ENCODE measurements at places on chromosomes 1 and 21.

DNA sequence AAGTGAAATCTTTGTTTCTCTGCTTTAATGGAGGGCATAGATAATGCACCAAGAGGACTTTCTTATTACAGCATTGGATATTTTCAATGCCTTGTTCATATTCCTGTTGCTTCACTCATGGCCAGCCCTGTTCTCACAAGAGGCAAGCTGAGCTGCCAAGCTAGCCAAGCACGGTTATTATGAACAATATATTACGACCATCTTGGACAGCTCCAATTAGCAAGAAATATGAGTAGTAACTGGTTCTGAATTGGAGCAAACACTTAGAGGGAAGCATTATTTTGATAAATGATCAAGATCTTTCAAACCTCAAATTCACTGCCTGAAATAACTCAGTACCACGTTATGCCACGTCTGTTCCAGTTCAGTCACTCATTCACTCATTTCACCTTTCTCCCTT, 159.8 kb downstream of the SETD4 start:
- DNase-seq = no peak

DNA sequence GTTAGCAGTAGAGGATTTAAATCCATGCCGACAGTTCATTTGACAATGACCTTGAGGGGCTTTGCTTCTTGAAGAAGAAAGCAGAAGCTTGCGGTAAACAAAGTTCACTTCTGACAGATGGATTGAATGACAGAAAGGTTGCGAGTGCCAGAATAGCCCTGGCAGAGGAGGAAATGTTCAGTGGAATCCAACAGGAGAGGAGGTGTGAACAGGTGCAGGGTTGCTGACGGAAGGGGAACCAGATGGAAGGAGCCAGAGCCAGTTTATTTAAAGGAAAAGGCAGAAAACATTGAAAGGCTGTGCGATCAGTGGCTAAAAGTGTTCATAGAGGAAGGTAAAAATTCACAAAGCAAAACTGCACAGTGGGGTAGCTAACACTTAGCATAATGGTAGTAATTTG, 141.0 kb downstream of the SDCCAG8 start:
- no peak for DNase-seq

- no peak for DNase-seq
These were observed 1.2 kb downstream of the KCTD3 start for GRCh38 chr1:215568299-215568692.

GRCh38 chr1:13760921-13761320, 60.9 kb downstream of the PRDM2 start:
- no peak for DNase-seq

GRCh38 chr1:164765992-164766720, 207.2 kb downstream of the PBX1 start:
- DNase-seq = no peak

GRCh38 chr1:206808615-206809014, 36.3 kb upstream of the IL10 start:
- no peak for DNase-seq

- no peak for DNase-seq
These were observed 103.0 kb downstream of the ZSCAN20 start for GRCh38 chr1:33575324-33575879.

- no peak for DNase-seq
These were observed 5.9 kb downstream of the ADARB1 start for GRCh38 chr21:45080232-45080631.

All from upper lobe of right lung (tissue), 1 donor.